Cortex of kidney (tissue), 1 donor: ENCODE measurements at places on chromosomes 11 and 22.

DNA sequence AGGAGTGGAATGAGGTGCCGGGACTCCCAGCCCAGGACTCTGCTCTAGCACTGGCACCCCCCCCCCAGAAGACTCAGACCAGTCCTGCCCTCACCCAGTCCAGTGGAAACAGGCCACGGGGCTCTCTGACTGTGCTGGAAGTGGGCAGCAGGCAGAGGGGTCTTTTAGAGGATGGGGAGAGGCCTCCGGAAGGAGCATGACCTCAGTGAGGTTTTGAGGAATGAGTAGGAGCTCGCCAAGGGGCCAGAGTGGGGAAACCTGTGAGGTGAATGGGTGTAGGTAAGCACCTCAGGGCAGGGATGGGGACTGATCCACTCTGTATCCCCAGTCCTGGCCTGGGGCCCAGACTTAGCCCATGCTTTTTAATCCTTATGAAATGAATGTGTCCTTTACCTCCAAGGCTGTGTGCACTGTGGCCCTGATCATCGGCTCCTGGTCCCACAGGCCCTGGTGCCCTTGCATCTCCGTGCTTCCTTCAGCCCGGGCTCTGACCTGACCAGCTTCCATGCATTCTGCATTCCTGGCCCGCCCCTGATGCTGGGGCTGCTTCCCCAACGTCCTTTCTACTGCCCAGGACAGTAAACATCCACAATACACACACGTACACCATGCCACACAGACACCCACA, 24.4 kb upstream of the RFPL3 start:
- DNase-seq: no peak

DNA sequence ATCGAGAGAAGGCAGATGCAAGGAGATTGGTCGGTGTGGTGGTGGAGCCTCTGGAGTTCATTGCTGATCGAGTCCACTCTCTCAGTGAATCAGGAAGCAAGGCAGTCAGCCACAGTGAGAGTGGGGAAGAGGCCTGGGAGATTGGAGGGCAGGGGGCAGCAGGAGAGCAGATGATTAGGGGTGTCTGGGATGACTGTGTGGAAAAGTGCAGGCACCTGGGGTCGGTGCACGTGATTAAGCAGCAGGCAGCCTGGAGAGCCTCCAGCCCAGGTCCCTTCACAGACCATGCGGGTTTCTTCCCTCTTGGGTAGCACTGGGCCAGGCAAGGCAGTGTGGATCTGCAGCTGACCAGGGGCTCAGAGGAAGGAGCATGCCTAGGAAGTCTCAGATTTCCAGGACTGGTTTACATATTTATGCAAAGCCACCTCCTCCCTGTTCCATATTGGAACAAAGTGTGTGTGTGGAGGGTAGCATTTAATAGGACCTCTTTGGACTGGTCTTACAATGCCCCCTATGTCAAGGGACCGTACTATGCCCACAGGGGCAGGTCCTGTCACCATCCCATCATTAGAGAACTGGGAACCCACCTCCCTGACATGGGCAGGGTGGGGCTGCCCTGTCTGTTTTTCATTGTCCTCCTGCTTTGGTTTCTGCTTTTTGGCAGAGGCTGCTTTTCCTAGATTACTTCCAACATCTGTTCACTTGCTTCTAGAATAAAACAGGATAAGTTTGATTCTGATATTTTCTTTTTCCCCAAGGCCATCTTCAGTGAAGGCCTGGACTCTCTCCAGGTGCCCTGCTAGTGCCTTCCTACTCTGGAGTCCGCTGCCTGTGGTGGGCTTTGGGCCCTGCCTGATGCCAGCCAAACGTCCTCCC, 14.0 kb upstream of the GDPD5 start:
- no peak for DNase-seq

DNA sequence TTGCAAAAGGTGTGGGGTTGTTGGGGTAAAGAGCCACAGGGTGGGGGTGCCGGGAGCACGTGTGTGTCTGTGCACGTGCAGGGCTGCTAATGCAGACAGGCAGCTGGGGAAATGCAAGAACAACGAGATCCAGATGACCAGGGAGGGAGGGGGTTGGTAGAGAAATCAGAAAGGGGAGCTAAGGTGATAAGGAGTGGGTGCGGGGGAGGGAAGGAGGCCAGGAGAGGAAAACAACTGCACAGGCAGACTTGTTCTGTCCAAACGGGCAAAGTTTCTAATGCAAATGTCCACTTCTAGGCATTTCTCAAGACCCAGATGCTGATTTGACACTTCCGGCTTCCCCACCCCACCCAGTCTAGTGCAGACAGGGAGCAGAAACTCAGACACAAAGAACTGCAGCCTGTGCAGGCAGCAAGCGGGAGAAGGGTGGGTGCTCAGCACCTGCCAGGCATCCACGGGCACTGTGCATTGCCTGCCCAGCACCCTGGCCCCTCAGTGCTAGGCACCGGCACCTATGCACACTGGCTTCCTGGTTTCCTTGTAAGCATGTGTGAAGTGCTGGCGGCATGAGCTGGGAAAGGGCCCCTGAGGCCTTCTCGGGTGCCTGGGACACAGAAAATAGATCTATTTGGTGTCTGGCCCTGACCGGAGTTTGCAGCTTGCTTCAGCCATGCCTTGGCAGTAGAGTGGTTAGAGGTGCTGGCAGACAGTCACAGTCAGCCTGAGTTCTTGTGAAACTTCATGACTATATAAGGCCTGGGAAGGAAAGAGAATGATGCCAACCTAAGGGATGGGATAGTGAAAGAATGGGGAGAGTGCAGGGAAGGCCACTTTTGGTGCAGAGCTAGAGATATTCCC, 220.1 kb upstream of the SORL1-AS1 start:
- DNase-seq: no peak

- DNase-seq: no peak
Observed at GRCh38 chr22:42185915-42186439, 55.4 kb upstream of the CYP2D6 start.

DNA sequence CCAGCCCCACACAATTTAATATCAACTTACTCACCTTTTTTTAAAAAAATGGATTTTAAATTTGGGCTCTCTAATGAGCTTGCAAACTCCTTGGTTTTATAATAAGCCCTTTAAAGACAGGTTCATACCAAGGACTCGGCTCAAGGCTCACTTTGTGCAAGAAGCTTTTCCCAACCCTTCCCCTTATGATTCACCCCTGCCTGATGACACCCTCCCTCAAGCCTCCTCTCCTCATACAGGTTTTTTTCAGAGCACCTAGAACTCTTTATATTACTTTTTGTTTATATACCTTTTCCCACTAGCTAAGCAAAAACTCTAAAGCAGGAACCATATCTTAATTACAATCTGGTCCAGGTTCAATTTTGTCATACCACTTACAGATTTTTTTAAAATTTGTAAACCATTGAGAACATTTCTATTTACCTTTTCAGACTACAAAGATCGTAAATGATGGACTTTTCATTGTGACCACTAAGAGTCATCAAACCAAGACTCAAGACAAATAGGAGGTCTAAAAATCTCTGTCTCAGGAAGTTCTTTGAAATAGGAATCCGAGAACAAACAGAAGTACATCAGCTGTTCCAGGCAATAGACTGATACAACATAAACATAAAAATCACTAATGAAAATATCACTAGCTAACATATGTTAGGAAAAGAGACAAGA, 13.1 kb upstream of the EXPH5 start:
- no peak for DNase-seq

DNA sequence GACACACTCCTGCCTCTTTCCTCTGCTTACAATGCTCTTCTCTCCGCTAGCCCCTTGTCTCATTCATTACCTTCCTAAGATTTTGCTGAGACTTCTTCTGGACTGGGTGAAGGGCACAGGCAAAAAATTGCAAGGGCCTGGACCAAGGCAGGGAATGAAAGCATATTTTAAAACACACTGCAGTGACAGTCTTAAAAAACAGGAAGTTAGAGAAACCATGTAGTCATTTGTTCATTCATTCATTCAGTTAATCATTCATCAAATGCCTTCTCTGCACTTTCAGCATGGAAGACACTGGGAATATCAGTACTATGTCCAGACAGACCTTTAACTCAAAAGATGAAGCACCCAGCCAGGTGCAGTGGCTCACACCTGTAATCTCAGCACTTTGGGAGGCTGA, 44.9 kb upstream of the SWAP70 start:
- no peak for DNase-seq

DNA sequence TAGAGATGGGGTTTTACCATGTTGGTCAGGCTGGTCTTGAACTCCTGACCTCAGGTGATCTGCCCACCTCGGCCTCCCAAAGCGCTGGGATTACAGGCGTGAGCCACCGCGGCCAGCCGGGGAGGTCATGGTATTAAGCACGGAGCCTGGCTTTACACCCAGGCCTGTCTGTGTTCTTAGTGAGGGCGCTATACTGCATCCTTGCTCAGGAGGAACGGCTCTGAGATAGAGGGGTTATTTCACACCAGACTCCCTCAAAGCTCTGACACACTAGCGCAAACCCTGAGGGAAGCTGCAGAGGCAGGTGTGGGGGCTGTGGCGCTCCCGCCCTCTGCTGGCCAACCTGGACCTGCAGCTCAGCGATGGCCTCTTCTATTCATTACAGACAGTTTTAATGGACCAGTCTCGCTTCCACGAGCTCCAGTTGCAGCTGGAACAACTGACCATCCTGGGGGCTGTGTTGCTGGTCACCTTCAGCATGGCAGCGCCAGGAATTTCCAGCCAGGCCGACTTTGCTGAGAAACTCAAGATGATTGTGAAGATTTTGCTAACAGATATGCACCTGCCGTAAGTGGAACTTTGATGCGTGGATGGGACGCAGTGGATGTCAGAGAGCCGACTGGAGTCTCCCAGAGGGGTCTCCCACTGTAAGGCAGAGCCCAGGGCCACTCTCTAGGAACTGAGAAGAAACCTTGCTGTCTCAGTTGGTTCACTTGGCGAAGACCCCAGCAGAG, 26.2 kb downstream of the TCP11L1 start:
- DNase-seq: no peak

DNA sequence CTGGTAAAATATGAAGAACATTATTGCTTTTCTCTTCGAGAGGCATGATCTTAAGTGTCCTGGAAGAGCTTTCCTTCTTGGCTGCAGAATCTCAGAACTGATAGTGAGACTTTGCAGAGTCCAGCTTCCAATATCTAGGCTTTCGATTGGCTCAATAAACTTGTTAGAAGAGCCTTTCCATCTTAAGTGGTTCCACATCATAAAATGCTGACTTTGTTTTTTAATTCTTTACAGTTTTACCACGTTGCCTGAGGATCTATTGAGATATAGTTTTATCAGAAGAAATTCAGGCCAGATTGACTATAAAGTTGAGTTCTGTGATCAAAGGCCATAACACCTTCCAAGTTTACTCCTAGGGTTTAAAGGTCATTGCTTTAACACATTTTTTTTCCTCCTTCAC, 15.6 kb upstream of the DNAJB7 start:
- no peak for DNase-seq

GRCh38 chr11:1792461-1792860, 28.7 kb upstream of the CTSD start:
- no peak for DNase-seq

DNA sequence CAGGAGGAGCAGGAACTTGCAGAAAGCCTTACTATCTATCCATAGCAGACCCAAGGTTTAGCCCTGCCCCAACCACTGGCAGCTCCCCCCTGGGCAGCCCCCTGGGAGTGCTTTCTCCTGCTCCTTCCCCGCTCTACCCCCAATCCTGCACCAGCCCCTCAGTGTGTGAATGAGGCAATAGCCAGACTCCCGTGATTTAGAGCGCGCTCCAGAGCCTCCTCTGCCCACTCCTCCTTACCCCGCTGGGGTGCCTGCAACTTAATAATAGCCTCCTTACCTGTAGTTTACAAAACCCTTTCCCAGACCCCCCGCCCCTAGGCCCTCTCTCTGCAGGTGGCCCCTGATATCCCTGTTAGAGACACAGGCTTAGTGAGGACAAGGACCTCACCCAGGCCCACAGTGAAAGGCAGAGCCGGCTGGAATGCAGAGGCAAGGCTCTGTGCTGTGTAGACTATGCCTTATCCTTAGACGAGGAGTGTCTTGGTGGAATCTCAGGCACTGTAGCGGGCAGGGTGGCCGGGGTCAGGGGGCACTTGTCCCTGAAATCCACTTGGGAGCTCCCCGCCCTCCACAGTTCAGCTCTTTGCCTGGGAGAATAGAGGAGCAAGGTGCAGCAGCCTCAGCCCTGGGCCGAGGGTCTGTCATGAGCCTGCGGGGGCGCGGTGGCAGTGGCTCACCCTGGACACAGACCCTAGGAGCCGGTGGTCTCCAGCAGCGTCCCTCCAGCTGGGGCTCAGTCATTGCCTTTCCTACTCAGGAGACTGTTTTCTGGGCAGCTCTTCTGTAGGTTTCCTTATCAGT, 4.3 kb upstream of the CARNS1 start:
- no peak for DNase-seq

DNA sequence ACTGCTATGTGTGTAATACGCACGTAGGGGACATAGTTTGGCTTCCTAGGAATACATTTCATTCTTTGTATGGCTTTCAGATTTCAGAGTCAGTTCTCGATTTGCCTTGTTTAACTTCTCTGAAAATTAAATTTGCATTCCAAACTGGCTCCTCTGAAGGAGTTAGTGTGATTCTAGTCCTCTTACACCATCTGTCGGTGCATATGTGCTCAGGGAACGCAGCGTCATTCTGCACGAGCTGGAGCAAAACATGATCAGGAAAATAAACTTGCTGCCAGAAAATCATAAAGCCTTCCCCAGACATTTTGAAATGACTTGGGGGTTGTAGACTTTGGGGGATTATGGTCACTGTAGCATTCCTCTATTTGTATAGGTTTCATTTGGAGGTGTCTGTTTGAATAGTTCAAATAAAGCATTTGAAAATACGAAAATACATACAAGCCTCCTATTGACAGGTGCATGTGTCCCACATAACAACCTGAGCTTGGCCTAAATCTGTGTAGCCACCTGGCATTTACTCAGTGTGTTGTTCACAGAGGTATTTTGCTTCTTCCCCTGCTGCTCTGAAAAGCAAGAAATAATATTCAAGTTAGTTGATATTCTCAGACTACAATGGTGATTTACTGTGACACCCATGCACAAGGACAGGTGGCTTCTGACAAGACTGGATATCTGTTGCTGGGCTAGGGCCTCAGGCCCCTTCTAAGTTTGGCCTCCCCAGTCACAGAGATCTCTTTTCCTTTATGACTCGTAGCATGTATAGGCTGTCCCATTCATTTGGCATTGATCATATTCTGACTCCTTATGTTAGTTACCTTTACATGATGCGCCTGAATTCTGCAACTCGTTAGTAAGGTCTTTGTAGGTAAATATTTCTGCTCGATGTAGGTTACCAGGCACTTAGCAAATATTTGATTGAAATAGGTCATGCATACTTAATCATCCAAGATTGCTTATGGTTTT, 81.6 kb upstream of the SORL1-AS1 start:
- no peak for DNase-seq

DNA sequence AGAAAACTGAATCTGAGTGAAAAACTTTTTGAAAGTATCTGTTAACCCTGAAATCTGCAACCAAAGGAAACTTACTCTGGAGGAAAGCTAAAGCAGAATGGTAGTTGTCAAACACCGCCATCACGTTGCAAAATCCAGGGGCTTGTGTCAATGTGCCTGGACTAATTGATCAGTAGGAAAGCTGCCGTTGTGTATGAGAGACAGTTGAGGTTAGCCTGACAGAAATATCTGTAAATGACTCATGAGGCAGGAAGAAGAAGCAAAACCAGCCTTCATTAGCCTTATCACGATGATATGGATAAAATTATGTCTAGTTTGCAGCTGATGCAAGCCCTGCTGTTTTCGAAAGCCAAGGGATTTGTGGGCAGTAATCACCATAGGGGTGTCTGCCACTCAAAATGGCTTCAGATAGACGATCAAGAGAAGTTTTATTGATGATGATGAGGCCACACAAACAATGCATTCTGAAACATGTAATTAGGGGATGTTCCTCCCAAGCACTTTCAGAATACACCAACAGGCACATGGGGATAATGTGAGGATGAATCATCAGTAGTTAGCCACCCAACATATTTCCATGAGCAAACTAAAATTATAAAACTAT, 8.9 kb downstream of the SCGB1A1 start:
- no peak for DNase-seq

- no peak for DNase-seq
Observed at GRCh38 chr11:90252053-90252452, 29.2 kb upstream of the CHORDC1 start.
